ENCODE measurements at places on chromosomes 11 and 22.

DNA sequence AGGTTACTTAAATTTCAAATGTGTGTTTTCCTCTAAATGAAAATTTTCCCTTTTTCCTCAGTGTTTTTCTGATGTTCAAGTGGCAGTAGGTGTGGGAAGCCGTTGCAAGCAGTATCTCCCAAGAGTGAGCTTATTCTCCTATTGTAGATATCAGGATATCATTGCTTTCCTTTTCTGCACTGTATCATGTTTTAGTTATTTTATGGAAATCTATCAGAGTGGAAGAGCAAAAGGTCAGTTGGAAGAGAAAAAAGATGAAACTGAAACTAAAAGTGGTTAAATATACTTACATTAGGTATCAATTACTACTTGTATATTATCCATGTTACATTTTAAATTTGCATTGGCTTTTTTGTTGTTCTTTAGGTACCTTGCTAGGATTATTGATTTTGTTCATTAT, 57.0 kb downstream of the PDE3B start:
- DNase-seq: no peak

- no peak for DNase-seq
Measured at GRCh38 chr22:29691636-29692326, 28.0 kb upstream of the CABP7 start.

GRCh38 chr11:118910309-118911112, 15.2 kb downstream of the BCL9L start:
- DNase-seq: peak; percentile 62

DNA sequence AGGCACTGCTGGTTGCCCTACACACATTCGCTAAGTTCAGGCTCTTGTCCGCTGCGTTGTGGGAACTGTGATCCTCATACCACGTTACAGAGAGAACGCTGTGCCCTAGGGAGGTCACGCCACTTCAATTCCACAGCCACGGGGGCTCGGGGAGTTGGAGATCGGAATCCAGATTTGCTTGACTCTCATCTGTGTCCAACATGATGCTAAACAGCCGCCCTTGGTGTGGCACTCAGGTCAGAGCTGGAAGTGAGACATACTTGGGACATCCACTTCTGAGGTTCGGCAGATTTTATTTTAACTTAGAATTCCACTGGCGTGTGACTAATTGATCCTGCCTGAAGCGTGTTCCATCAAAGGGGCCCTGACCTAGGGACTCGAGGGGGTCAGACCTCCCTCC, 41.7 kb downstream of the RIBC2 start:
- no peak for DNase-seq

DNA sequence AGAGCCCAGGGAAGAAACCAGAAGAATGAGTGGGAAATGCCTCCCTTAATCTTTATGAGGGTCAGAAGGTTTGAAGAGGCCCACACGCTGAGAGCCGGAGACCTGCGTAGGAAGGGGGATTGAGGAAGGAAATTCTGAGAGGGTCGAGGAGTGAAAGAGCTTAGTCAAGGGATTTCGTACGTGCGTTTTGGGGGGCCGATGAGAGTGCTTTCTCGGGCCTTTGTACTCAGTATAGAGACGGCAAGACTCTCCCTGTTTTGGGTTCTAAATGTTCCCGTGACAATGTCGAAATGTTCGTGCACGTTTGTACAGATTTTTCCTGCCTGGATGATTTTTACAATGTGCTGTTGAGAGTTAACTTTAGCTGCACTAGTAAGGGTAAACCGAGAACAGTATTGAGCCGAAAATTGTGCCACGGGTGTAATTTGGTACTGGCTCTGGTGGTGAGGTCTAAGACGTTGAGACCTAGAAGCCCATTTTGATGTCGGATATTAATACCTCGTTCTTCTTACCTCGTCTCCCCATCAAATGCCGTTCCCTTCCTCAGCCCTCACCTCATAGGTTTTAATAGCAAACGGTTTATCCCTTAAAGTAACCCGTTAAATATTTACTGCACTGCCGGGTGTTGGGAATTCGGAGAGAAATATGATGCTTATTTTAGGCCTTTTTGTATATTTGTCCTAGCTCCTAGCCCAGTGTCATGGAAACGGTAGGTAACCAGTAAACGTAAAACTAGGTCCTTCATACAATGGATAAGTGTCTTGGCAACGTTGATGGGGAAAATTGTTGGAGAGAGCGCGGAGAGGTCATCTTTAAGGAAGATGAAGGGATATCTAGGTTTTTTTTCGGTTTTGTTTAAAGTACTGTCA, 734 bp downstream of the C11orf58 start:
- peak; percentile 38 for DNase-seq

DNA sequence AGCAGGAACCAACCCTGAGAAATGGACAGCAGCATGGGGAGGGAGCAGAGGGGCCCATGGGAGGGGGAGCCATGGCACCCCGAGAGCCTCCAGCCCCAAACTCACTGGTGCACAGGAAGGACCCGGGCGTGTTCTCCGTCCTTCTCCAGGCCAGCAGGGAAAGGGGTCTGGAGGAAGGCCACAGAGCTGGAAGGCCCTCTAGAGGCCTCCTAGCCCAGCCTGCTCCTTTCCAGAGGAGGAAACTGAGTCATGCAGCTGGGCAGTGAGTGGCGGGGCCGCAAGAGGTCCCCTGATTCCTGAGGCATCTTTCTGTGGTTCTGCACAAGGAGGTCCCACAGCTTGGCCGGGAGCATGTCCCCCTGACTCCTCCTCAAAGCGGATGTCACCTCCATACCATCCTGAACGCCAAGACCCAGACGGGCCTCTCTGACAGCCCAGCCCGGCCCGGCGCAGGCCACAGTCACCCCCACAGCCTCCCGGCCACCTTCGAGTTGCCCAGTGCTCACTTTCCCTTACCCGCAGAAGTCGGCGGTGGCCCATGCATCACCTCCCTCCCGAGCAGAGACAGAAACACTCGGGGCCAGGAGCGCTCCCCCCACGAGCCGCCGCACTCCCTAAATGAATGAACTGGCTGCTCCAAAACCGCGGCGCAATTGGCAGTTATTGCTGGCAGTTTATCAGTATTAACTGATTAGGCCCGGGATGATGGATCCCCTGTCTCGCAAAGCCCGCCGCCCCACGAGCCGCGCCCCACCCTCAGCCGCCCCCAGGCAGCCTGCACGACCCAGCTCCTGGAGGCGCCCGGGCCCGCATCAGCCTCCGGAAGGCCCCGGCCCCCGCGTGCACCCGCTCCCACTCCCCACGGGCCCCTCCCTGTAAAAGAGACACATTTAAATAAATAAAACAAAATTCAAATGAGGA, 272.5 kb downstream of the BUD13 start:
- no peak for DNase-seq

DNA sequence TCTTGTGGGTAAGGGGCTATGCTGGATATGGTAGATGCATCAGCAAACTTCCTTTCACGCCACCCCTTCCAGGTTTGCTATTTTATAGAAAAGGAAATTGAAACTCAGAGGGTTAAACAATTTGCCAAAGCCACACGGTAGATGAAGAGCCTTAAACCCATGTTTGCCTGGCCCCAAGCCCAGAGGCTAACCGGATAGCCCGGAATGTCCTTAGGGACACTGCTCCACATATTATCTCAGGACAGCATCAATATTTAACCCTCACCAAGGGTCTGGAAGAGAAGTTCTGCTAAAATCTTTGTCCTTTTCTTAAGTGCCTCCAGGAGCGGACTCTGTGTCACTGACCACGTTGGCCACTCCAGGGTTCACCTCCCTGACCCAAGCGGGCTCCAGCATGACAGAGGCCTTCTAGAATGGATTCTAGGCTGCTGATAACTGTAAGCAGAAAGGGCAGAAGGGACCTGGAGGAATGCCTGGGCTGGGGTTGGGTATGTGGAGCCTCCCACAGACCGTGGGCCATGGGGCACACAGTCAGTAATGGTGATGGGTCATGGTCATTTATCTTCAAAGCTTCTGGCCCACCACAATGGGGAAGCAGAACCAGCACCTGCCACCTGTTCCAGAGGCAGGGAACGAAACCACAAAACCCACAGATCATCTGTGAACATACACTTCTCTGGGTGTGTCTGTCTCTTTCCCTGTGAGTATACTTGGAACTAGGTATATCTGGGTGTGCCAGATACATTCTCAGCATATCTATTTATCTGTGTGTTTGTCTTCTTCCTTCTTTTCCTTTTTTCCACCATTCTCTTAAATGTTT, 5.4 kb upstream of the TMEM86A start:
- no peak for DNase-seq

DNA sequence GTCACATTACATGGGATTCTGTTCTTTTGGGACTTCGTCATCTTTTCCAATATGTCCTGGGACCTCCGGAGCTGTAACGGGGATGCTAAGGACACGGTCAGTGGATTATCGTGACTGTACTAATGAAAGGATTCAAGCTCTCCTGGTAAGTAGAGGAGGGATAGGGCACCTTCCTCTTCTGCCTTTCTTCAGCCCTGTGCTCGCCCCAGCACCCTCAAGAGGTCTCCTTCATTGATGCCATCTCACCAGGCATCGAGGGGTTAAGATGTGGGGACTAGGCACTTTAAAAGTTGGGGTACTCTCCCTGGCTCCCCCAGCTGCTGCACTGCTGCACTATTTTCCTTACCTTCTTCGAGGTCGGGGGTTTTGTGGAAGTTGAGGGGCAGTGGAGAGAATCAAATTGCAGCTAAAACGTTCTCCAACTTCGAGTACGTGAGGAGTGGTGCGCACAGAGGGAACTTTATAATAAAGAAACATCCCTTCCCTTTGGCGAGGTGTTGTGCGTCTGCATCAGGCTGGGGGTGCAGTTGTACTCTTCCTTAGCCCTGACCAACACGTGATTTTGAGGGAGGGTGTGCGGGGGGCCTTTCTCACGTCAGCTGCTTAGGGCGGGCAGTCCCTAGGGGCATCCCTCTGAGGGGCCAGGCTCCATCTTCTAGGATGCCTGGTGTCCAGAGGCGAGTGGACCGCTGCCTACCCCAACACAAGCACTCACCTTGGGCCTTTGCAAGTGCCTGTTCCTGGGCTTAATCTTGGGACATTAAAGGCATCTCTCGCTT, 96.1 kb downstream of the GRAMD1B start:
- no peak for DNase-seq

GRCh38 chr11:71112454-71112853, 139.9 kb downstream of the SHANK2 start:
- DNase-seq: no peak

GRCh38 chr11:105740164-105740903, 130.5 kb downstream of the GRIA4 start:
- no peak for DNase-seq

GRCh38 chr11:96990914-96991313, 601.1 kb downstream of the JRKL start:
- no peak for DNase-seq

DNA sequence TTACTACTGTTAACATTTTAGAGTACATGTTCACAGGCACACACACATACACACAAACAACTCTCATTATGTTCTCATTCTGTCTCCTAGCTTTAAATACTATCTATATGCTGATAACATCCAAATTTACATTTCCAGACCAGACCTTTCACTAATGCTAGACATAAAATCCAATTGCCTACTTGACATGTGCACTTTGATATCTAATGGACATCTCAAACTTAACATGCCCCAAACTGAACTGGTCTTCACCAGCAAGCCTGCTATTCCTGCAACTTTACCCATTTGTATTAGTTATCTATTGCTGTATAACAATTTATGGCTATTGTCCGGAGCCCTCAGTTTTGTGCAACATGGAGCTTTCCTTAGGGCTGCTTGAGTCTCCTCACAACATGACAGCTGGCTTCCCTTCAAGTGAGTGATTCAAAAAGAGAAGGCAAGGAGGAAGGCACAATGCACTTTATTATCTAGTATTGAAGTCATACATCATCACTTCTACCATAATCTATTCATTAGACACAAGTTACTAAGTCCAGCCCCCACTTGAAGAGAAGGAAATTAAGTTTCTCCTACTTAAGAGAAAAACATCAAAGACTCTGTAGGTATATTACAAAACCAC, 3.0 kb downstream of the SLC36A4 start:
- DNase-seq: no peak

DNA sequence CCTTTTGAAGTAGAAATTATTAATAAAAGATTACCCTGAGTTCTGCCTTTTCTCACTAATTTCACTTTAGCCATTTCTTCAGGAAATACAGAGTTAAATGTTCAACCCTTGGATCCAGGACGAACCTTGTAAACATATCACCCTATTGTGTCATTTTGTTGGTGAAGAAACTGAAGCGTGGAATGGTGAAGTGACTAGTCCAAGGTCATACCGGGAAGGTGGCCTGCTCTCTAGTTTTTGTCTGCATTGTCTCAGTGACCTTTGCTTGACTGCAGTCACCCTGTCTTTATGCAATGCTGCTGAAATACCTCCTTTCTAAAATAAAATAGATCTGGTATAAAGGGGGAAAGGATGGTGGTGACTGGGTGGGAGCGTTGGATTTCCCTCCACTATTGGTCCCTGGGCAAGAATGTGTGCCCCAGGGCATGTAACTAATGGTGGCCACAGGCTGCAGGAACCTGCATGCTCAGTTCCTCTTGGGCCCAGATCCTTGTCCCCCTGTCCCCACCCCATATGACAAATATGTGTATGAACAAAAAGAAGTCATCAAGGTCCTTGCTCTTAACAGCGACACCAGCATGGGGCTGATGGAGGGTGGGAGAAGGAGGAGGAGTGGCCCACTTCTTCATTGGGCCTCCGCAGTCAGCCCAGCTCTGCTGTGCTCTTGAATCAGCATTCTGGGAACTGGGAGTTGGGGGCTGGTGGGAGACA, 977 bp upstream of the SORL1-AS1 start:
- DNase-seq: no peak
